Fibroblast of skin of right quadriceps (primary cell): ENCODE measurements at places on chromosomes 7 and 10.

DNA sequence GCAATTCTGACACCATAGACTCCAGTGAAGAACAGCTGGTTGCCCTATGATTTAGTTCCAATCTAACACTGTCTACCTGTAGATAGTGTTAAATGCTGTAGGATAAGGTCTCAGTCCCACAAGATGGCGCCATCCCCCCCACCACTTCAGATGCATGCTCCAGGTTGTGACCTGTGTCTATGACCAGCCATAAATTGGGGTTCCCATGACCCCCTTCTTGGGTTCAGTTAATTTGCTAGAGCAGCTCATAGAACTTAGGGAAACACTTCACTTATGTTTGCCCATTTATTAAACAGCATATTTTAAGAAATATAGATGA, 13.1 kb downstream of the CCSER2 start:
- DNase-seq, result no peak

DNA sequence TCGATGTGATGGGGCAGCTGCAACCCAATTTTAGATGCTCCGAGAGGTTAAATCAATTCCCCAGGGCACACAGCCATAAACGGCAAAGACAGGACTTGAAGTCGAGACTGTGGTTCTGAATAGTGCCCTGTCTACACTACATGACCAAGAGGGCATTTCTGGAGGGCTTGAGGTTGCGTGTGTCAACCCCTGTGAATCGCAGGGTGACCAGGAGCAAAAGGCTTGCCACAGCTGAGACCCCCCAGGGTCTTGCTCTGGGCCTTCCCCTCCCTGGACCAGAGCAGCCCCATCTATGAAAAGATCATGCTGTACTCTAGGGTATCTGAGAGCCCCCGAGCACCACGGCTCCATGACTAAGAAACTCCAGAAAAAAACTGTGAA, 26.8 kb upstream of the RASGEF1A start:
- DNase-seq, result no peak

DNA sequence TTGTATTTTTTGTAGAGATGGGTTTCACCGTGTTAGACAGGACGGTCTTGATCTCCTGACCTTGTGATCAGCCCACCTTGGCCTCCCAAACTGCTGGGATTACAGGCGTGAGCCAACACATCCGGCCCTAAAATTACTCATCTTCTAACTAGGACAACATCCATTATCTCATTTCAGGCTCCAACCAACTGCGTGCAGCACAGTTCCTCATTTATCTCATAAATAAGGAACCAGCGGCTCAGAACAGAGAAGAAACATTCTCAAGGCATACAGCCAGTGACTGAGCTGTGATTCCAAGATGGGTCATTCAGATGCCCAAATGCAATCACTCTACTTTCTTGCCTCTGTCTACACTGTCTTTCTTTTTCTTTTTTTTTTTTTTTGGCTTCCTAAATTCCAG, 356.1 kb downstream of the ELMO1 start:
- DNase-seq, result no peak

DNA sequence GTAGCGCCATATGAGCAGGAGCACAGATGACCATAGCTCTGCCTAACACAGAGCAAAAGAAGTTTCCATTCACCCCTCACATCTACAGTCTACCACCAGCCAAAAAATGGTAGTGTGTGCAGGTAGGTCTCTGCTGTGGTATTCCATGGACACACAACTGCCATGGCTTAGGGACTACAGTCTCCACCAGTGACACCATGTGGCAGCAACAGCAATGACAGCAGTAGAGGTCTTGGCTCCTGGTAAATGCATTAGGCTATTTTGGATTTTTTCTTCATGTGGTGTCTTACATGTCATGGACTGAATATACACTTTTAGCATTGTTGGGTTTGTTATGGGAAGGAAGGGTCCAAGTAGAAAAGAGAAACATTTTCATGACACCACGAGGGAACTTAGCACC, 70.1 kb upstream of the CABCOCO1 start:
- DNase-seq, result no peak

GRCh38 chr7:145263886-145264285, 428.0 kb upstream of the TPK1 start:
- DNase-seq, result no peak

DNA sequence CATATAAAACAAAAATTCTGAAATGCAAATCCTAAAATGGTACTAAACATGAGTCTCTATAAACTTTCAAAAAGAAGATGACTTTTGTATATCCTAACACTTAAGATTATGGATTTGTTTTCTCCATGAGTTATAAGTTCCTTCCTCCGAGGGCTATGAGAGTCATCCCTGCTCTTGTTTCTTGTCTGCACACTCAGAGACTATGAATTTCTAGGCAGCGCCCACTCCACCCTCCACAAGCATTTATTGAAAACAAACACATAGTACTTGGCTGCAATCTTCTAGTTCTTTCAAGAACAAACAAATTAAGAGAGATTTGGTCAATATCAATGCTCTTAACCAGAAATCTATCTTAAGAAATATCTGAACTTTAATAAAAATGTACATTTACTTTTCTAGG, 211.7 kb downstream of the DKK1 start:
- peak; percentile 36 for DNase-seq

DNA sequence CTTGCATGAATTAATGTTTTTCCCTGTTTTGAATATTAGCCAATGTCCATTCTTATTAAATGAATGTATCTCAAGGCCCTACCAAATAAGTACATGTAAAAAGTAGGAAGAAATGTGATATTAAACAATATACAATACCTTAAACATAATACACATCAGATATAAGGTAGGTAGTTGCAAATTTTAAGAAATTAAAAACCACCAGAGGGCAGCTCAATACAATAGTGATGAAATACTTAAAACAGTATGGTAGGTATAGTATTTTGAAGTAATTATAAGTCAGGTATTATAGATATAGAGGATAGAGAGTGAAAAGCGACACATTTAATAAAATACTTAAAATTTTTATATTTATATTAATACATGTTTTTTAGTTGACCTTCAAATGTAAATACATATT, 43.6 kb upstream of the CDK14 start:
- DNase-seq, result no peak

DNA sequence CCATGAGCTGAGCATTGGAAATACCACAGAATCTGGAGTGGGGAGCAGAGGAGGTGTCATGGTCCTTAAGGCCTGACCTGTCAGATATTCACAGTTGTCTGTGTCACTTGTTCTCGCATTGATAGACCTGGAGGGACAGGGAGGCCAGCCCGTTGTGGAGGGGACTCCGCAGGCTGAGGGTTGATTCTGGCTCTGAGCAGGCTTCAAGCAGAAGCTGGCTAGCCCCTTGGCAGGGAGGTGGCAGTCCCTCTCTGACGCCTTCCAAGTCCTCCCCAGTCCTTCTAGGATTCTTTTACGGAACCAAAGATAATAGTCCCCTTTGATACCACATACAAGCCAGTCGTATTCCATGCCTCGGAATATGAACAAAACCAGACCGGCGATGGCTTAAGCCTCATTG, 65.4 kb downstream of the GRK5 start:
- DNase-seq, result no peak
